ENCODE measurements at places on chromosomes 13 and 19.

DNA sequence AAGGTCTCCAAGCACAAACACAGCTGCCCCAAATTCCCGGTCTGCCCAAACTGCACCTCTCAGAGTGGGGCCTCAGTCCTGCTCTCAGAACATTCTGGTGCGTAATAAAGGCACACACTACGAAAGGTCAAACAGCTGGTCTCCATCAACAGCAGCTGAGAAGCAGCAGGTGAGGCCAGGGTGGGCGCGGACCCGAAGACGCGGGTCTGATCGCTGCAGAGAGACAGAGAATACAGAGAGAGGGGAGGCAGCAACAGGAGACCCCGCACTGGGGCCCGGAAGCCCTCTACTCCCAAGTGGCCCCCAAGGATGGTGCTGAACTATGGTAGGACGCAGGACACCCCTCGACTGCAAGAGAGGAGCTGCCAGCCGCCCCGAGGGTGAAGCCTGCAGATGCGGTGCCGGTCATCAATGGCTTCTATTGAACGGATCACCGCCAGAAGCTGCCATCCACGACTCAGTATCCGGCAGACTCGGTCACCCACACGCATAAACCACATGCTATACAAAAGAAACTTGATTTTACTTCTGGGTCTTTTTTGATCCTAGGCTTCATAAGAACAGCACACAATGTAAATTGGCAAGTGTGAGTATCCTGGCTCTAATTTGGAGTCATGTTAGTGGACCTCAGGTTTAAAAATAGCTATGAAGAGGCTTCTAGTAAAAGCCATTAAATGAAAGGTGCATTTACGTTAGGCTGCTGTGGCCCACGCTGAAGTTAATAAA, 33.4 kb downstream of the STK24 start:
- DNase-seq: no peak

DNA sequence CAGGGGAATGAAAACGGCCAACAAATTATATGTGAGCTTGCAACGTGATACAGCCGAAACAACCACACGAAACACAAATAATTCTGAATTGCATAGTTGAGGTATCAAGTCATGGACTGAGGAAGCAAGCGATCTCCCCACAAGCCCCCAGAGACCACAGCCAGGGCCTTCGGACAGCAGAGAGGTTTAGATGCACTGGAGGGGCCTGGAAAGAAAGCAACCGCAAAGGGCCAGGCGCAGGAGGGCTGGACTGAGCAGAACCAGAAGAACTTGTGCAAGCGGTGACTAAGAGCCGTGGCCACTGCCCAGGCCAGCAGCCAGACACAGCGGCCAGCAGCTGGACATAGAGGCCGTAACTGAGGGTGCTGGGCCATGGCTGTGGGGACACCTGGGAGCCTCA, 131.4 kb downstream of the TNFRSF19 start:
- DNase-seq: no peak

GRCh38 chr13:99403458-99403971, 96.3 kb upstream of the GPR183 start:
- no peak for DNase-seq

DNA sequence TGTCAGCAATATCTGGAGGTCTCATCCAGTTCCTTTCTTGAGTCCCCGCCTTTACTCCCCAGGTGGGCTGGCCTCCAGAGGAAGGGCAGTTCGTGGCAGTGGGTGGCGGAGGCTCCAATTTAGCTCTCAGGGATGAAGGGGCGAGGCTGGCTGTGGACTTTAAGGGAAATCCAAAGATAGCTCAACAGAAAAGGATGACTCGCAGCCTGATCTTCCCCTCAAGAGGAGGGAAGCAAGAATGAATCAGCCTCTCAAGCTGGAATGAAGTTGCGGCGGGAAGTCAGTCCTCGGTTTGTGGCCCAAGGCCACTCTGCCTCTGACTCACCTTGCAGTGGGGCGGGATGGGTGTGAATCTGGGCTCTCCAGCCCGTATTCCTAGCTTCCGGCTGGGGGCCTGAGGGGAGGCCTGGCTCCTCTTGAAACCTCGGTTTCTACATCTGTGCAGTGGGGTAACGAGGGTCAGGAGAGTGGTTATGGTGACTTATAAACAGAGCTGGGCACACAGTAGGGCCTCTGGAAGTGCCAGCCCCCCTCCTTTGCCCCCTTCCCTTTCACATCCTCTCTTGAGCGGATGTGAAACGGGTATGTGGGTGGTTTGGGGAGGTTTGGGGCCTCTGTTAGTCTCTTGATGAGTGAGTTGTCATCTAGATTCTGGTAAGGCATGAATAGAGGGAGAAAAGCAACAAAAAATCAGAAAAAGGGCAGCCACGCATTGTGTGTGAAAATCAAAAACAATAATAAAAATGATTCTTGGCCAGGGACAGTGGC, 10.5 kb upstream of the SMG9 start:
- no peak for DNase-seq

- no peak for DNase-seq
Measured at GRCh38 chr13:110431425-110432294, 124.6 kb downstream of the COL4A2 start.

- DNase-seq: no peak
Measured at GRCh38 chr13:83007226-83007625, 875.0 kb downstream of the SLITRK1 start.

DNA sequence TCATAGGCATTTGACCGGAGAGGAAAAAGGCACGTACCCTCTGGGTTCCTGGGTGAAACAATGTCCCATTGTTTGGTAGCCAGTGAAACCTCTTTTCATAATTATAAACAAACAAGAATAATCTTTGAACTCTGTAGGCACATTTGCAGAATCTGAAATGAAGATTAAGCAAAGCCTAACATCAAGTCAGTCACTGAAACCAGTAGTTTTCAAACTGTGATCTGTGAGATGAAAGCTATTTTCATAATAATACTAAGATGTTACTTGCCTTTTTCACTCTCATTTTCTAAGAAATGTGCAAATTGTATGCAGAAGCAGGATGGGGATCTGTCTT, 105.4 kb downstream of the WDFY2 start:
- no peak for DNase-seq

GRCh38 chr19:33689868-33690267, 68.1 kb downstream of the CHST8 start:
- DNase-seq: no peak

- no peak for DNase-seq
Measured at GRCh38 chr13:56864451-56864850, 276.3 kb upstream of the PRR20A start.

DNA sequence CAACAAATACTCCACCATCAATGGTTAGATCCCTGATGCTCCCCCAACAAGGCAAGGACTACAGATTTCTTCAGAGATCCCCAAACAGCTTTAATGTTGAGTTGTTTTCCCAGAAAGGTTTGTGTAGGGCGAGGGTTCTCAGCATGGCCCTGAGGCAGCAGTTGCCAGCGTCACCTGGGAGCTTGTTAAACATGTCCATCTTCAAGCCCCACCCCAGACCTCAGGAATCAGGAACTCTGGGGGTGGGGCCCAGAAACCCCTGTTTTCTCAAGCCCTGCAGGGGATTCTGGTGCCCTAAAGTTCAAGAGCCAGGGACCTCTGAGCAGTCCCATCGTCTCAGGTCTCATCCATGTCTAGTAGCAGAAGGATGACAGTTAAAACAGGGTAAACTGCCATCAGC, 9.6 kb downstream of the EFNB2 start:
- DNase-seq: no peak

DNA sequence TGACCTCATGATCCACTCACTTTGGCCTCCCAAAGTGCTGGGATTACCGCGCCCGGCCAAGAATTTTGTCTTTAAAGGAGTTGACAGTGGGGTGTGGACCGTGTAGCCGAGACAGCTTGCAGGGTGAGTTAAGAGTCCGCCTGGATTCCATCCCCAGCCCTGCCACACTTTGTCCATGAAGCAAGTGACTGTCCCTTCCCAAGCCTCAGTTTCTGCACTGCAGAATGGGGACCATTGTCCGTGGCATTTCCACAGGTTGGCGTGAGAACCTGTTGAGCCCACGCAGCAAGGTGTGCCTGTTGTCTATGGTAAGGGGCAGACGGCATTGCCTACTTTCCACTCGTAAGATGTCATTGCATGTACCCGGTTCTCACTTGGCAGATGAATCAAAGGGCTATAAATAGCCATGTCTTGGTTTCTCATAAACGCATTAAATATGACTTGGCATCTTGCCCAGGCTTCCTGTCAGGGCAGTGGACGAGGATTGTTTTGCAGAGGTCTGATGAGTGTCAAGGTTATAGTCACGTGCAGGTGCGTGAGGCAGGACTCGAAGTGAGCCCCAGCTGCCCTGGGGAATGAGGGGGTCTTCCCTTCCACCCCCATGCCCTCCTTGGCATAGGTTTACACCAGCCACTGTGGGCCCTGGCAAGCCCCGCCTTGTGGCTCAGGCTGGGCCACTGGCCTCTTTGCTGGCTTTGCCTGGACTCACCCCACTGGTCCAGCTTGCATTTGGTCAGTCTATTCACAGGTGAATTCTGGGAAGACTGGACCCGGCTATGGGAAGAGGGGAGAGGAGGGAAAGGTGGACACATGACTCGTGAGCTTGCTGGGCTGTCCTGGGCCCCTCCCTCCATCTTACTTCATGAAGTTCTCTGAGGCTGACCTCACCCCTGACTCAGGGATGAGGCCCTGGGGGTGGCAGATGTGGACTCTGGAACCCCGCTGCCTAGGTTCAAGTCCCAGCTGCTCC, 14.6 kb downstream of the FAM187B start:
- no peak for DNase-seq

DNA sequence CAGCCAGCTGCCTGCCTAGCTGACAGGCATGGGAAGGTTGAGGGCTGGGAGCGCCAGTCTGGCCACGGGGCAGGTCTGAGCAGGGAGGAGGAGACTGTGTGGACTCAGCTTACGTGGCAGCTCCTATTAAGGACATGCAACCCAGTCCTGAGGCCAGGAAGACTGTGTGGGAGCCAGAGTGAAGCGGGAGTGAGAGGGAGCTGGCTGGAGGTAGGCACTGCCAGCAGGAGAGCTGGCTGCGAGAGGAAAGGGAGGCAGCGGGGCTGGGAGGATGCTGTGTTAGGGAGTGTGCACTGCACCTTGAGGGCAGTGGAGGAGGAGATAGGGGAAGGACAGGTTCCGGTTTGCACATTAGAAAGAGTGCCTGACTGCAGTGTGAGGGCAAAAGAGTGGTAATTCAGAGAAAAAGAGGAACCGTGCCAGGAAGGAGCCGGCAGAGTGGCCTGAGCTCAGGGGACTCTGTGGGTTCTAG, 99.2 kb downstream of the SLC7A1 start:
- no peak for DNase-seq

DNA sequence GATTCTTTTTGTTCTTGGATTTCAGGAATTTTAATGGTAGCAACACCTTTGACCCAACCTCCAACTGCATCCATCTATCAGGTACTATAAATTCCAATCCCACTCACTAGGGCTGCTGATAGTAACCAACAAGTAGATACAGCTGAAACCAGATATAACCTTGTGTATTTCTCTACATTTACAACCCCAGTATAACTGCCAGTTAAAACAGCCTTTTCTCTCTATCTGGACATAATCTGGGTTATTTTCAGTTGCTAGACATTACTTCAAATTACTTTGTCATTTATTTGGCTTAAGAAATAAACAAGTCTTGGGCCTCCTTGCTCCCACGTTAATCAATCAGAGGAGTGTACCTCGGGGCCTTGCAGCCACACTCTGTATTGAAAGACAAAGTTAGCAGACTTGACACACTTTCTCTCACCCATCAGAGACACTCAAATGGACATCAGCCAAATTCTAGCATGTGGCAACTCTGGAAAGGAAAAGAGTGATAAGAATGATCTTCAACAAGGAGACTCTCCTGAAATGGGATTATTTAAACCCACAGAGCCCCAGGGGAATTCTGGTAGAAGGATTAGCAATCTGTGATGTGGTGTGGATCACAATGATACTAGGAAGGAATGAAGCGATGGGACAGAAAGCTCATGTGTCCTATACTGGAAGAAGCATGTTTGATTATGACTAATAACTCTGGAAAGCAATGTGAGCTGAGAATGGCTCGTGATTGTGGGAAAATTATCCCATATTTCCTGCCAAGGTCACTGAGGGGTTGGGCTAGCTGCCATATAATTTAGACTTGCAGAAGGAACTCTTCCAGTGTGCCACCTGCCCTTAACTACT, 157.5 kb downstream of the FLT1 start:
- DNase-seq: no peak

Data from HuH-7 (cell line).